AG08395 (cell line): ENCODE measurements at places on chromosomes 11 and 22.

DNA sequence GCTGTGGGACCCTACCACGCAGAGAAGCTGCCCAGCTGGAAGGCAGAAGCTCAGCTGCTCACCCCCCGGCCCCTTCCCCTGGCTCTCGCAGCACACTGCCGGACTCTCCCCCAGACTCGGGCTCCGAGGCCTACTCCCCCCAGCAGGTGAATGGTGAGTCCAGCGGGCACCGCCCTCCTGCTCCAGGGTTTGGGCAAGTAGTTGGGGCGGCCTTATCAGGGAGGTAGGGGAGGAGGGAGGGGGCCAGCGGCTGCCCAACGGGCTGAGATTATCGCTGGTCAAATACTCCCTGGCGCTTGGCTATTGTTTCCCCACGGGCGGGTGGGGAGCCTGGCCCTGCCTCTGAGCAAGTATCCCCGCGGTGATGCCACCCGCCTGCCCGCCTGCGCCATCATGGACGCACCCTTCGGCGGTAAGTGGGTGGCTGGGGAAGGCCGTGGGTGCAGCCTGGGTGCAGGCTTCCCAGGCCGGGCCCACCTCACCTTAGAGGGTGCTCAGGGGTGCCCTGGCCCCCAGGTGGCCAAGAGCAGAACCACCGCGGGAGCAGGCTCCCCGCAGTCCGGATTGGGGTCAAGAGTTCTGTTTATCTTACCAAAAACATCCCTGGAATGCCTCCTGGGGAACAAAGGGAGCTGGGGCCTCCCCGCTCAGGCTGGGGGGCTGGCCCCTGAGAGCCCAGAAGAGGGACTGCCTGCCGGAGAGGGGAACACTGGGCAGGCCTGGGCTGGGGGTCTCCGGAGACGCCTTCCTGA lies 16.9 kb downstream of the MYRF start:
- peak; percentile 17 for DNase-seq

- no peak for DNase-seq
These were observed 1.5 kb downstream of the FHIP1B start for GRCh38 chr11:6232899-6233298.

- DNase-seq = no peak
These were observed 127.8 kb upstream of the ANO3 start for GRCh38 chr11:26204101-26204500.

GRCh38 chr11:133621611-133622010 lies 89.3 kb upstream of the OPCML start:
- DNase-seq = no peak

DNA sequence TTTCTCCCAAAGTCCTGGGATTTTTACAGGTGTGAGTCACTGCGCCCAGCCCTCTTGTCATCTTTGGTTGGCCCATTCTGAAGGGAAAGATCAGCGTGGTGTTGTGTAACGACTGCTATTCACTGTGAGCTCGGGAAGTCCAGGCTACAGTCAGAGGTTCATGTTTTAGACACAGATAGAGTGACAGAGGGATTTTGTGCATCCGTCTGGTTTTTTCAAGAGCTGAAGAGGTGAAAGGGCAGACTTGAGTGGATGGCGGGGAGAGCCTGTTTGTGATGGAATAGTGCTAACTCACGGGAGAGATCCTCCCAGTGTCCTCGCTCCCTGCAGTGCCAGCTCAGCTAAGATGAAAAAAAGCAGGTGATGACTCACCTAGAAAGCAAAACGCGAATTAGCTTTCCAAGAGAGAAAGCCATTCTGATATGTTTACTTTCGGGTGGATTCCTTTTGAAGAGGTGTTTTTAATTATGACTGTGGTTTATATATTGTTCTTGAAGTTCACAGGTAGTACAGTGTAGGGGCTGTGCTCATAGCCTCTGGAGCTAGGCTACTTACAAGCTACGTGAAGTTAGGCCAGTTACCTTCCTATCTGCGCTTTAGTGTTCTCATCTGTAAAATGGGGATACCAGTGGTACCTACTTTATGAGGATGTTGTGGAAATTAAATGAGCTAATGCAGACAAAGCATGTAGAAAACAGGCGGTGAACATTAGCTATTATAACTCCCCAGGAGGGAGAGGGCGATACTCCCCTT lies 67.2 kb downstream of the C11orf91 start:
- peak; percentile 28 for DNase-seq

DNA sequence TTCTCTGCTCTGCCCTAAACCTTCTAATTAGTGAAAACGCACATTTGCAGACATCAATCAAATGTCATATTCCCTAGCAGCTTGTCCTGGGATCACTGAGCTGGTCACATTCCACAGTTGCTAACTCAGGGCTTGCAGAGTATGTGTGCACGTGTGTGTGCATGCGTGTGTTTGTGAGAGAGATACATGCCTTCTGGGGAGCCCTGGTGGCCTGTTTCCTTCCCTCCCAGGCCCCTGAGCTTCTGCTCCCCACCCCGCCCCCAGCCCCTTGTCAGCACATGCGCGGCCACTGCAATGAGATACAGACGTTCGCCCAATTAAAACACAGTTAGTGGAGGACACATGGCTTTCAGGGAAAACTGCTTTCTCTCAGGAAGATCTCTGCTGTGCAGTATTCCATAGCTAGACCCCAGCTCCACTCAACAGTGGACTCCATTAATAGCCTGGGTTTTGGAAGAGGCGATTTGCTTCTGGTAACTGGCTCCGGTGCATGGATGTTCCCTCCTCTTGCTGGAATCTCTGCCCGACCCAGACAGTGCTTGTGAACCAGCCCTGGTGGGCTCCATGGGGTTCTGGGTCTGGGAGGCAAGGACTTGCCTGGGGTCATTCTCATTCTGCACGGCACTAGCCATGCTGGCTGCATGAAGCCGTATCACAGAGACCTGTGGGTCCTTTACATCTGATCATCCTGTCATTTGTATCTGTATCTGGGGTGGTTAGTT lies 17.7 kb downstream of the LRP5 start:
- DNase-seq = no peak

GRCh38 chr11:37500425-37500824 lies 902.4 kb upstream of the RAG2 start:
- no peak for DNase-seq

GRCh38 chr11:131910523-131911387 lies 540.3 kb downstream of the NTM start:
- DNase-seq = peak; percentile 43

GRCh38 chr11:69538854-69539253 lies 57.4 kb downstream of the LINC01488 start:
- DNase-seq = no peak

- no peak for DNase-seq
These were observed 3.0 kb upstream of the MRGPRD start for GRCh38 chr11:68983801-68984200.

DNA sequence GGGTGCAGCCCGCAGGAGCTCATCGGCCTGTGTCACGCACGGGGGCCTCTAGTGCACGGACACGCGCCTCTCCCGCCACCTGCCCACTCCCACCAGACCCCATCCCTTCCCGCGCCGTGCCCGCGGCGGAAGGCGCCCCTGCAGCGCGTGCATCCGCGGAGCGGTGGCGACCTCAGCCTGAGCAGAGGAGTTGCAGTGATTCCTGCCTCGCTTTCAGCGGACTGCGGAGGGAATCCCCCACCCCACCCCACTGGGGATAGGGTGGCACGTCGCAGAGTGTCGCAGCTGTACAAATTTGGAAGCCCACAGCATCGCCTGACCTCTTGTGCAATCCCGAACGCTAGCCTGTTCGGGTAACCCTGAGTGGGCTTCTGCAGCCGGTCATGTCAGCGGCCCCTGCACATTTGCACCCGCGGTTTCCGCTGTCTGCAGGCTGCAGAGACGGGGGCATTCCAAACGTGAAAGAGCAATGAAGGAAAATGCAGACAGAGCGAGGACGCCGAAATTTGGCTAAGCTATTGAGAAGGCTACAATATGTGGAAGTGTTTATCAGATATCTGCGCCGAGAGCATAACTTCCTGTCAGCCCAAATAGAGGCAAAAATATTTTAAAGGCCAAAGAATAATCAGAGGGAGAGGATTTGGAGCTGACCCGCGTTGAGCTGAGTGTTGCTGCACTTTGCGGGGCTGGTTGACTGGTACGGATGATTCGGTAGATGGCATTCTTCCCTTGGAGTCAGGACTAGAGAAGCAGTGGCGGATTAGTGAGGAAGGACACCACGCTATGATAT lies 617 bp upstream of the ARHGAP20 start:
- peak; percentile 21 for DNase-seq

DNA sequence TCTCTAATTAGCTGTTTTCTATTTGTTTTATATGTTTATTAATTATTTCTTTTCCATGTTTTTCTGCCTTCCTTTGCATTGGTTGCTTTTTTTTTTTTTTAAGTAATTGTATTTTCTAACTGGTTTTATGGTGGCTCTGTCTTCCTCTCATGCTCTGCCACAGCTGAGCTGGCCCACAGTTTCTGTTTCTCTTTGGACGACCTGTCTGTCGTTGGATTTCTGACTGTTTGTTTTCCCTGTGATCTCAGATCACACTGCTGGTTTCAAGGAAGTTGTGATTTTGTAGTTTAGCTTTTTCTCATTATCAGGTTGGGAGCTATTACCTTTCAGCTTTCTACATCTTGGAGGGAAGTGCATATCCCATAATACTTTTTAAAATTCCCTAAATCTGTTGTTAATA lies 15.9 kb upstream of the OR6M1 start:
- DNase-seq = no peak

DNA sequence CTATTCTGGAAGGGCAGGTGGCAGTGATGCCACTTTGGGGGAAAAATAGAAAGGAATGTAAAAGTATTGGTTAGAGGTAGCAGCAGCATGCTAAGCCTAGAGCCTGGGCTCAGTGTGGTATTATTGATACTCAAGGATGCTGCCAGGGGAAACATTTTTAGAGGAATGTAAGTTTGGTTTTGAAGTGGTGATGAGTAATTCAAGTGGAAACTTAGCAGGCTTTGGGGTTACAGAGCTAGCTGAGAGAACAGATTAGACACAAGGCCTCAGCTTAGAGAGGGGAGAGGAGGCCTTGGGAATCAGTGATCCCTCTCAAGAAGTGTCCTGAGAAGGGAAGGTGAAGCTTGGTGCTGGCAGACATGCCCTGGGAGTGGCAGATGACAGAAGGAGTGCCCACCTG lies 32.9 kb upstream of the DDI1 start:
- DNase-seq = peak; percentile 50

DNA sequence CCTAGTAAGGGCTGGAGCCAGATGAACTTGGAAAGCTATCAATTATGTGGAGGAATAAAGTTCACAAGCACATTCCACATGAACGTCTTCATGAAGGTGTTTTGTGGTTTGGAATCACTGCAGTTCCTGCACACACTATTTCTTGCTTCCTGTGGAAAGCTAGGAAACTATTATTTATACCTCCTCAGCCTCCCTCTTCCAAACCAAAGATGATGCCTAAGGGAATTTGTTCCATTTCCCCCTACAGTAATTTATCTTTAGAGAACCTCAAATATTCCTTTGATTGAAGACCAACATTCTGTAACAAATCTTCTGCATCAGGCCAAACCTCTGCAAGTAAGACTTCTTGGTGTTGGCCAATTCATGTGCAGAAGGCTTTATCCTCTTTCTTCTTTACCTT lies 115.8 kb upstream of the ARHGAP20 start:
- no peak for DNase-seq

- DNase-seq = no peak
These were observed 13.4 kb downstream of the CXCR5 start for GRCh38 chr11:118896921-118897591.
